Right lobe of liver (tissue), 6 donors: ENCODE measurements at places on chromosomes 7 and 10. TPM values are rescaled to one million over a fixed set of nuclear protein-coding genes. Genes with fewer than 3 reads are reported as not detected.

ZNF853 gene
- 0.20 TPM for total RNA-seq

DNA sequence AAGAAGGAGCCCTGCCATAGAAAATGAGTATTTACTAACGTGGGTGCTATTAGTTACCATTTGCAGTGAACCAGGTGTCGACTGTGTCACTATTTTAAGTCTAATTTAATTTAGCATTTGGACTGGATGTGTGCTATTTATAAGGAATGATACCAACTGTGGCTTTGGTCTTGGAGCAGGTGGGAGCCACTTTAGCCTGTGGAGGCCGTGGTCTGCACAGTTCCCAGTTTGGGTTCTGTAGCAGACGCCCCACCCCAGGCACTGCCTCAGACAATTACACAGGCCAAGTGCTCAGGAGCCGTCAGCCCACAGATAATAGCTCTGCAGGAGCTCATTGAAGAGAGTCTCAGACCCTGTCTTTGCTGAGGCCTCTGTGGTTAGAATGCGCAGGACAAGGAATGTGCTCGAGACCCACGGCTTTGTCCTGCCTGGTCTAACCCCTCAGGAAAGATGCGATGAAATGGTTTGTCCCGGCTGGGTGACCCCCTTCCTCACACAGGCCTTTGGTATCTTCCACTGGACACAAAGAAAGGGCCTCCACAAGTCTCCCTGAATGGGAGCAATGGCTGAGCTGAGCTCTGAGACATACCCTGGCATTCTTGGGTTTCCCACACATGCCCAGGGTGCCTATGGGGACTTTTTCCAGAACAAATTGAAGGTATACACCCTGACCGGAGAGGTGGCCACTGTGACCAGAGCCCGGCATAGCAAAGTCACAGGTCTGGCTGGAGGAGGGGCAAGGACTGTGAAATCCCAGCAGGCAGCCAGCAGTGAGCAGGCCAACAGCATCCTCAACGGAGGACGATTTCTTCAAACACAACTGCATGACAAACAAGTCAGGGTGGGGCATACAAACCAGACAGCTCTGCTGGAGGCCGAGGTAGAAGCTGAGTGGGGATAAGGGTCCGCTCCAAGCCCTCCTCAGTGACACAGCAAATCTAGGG is 251.2 kb downstream of the ARHGAP12 start:
- no peak overlapping the region for H3K4me3 ChIP-seq
- no peaks in the 10 kb centered on the region for H3K4me1 ChIP-seq
- H3K36me3 ChIP-seq: no peaks in the 10 kb centered on the region
- H3K27me3 ChIP-seq: no peaks in the 10 kb centered on the region

- no peaks in the 10 kb centered on the region for H3K27me3 ChIP-seq
- peak; percentile 9 for DNase-seq
- H3K27ac ChIP-seq: no peak overlapping the region
Observed at GRCh38 chr7:69090936-69091335, 507.3 kb upstream of the AUTS2 start.

DNA sequence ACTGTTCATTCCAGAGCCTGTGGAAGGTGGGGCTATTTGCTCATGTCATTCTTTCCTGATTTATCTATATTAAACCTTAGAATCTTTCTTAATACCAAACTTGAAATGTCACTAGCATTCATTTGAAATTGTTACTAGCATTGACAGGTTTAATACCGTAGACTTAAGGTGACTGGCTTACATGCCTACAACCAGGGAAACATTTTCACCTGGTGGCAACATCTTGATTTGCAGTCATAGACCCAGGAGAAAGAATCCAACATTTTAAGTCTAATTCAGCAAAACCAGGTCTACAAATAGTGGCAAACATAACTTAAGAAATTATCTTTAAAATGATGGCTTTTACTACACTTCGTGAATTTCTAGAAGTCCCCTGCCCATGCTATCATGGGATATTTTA is 353.7 kb downstream of the HTR7 start:
- no peaks in the 10 kb centered on the region for H3K27me3 ChIP-seq
- H3K27ac ChIP-seq: no peak overlapping the region
- H3K4me3 ChIP-seq: no peak overlapping the region
- H3K4me1 ChIP-seq: no peaks in the 10 kb centered on the region

HYAL4 gene
- total RNA-seq: not detected

COL28A1 gene
- 0.28 TPM for total RNA-seq

DNA sequence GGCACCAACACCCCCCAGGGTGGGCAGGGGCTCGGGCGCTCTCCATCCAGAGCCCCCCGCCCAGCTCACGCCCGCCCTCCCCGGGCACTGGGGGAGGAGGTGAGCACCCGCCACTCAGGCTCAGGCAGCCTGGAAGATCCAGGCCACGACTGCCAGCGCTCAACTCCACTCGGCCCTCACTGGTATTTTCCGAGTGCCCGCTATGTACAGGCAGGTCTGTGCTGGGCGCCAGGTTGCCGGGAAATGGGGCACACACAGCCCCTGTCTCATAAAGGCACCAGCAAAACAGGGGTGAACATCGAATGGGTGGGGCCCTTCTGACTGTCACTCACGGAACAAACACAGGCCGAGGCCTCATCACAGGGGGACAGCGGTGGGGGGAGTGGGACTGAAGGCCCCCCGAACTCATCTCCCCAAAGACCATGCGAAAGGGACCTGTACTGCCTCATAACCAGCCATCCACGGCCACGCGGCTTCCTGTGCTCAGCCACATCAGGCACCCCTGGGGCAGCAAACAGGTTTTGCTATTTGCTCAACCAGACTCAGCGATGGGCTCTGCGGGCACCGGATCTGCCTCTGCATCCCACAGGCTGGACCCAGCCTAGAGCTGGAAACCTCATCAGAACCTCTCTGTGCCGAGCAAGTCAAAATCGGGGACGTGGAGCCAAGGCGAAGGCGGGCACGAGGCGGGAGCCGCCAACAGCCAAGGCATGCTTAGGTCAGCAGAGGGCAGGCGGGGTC is 98.7 kb upstream of the DNAAF5 start:
- H3K27ac ChIP-seq: no peak overlapping the region
- DNase-seq: no peak
- H3K4me1 ChIP-seq: no peaks in the 10 kb centered on the region
- no peak overlapping the region for H3K4me3 ChIP-seq

- H3K4me1 ChIP-seq: no peaks in the 10 kb centered on the region
- H3K36me3 ChIP-seq: no peaks in the 10 kb centered on the region
- no peak overlapping the region for H3K27ac ChIP-seq
- no peak for DNase-seq
- no peaks in the 10 kb centered on the region for H3K27me3 ChIP-seq
Observed at GRCh38 chr10:124124123-124124768, 30.8 kb upstream of the CHST15 start.

GPR85 gene
- total RNA-seq: 0.80 TPM

PRKG1 gene
- total RNA-seq: 1.6 TPM

GRCh38 chr10:47318706-47319105 is 3.5 kb upstream of the GDF2 start:
- peak; percentile 22 for DNase-seq
- no peak overlapping the region for H3K4me3 ChIP-seq
- no peak overlapping the region for H3K27ac ChIP-seq
- H3K36me3 ChIP-seq: no peaks in the 10 kb centered on the region
- no peaks in the 10 kb centered on the region for H3K4me1 ChIP-seq
- no peaks in the 10 kb centered on the region for H3K27me3 ChIP-seq

DNA sequence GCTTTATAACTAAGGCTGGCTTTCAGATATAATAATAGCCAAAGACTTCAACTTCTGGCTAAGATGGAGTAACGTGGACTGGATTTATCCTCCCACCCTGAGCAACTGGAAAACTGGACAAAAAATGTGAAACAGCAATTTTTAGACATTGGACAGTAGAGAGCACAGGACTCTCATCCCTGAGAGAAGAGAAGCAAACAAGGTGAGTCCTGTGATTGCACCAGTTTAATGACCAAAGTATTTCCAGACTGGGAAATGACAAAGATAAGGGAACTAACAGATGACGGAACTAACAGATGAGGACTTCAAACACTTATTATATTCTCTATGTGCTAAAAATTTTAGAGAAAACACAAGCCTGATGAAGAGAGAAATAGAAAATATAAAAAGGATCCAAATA is 175.7 kb upstream of the SLC25A13 start:
- no peak overlapping the region for H3K27ac ChIP-seq
- no peak overlapping the region for H3K4me3 ChIP-seq

DNA sequence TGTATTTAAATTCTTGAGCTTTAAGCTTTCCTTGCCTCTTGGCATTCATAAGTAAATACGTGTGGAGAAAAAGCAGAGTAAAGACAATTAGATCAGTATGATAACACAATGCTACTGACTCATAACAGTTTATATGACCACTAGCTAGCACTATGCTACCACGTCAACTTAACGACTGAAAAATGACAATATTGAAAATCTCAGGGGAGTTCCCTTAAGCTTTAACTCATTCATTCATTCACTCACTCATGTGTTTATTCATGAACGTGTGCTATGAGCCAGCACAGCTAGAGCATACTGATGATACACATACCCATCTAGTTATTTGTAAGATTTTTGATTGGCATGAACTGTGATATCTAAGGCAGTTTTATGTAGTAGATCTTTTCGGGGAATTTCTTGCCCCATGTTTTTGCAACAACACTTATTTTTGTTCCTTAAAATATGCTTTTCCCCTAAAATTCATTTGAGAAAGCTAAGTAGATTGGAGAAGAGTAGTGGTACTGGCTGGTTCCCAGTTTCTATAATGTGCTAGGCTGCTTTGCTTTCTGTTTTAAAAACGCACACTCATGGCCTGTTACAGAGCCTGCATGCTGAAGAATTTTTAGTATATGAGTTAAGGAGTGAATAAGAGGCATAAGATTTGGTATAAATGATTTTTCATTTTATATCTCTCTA is 57.4 kb upstream of the ACBD5 start:
- no peak overlapping the region for H3K4me3 ChIP-seq
- no peak for DNase-seq
- no peaks in the 10 kb centered on the region for H3K36me3 ChIP-seq
- H3K27me3 ChIP-seq: no peaks in the 10 kb centered on the region
- H3K4me1 ChIP-seq: no peaks in the 10 kb centered on the region

DNA sequence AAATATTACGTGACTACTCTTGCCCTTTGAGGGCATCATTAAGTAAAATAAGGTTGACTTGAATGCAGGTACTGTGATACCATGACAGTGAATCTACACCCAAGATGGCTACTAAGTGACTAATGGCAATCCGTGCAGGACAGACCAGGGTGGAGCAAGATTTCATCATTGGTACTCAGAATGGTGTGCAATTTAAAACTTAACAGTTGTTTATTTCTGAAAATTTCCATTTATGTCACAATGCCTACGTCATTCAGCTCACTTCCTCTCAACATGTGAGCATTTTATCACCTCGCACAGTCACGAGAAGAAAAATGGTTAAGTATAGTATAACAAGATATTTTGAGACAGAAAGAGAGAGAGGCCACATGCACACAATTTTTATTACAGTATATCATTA is 50.3 kb upstream of the MET start:
- H3K4me1 ChIP-seq: no peaks in the 10 kb centered on the region
- no peaks in the 10 kb centered on the region for H3K27me3 ChIP-seq
- no peak for DNase-seq

CDCA7L gene
- 4.3 TPM for total RNA-seq

- peak overlapping the region; percentile 49 for H3K4me3 ChIP-seq
- no peak overlapping the region for H3K27ac ChIP-seq
- no peaks in the 10 kb centered on the region for H3K4me1 ChIP-seq
- DNase-seq: no peak
- no peaks in the 10 kb centered on the region for H3K36me3 ChIP-seq
Observed at GRCh38 chr10:48523820-48524758, 80.8 kb downstream of the ARHGAP22 start.
